Stimulated activated naive CD4-positive, alpha-beta T cell (primary cell): ENCODE measurements at places on chromosomes 3 and 15.
A peak's percentile ranks its signal among the peaks of the same experiment; 100 is the strongest.

DNA sequence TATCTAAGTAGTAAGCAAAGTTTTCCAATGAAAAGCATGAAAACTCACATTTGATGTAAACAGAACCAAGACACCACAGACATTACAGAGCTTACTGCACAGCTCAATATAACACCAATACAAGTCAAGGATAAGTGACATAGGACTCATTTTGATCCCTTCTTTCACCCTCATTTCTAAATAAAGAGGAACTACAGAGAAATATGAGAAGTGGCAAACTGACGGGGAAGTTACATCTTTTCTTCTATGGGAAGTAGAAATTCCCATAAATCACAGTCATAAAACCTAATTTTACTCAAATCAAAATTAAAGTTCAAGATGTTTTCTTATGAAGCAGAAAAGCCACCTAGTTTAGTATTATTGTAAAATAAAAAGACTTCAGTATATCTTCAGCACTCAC is 3.8 kb downstream of the ATG3 start:
- DNase-seq: no peak

- DNase-seq: no peak
These were observed 71.8 kb upstream of the GATM start for GRCh38 chr15:45449916-45450867.

- no peak for DNase-seq
These were observed 86.0 kb downstream of the ECT2 start for GRCh38 chr3:172836390-172836997.

DNA sequence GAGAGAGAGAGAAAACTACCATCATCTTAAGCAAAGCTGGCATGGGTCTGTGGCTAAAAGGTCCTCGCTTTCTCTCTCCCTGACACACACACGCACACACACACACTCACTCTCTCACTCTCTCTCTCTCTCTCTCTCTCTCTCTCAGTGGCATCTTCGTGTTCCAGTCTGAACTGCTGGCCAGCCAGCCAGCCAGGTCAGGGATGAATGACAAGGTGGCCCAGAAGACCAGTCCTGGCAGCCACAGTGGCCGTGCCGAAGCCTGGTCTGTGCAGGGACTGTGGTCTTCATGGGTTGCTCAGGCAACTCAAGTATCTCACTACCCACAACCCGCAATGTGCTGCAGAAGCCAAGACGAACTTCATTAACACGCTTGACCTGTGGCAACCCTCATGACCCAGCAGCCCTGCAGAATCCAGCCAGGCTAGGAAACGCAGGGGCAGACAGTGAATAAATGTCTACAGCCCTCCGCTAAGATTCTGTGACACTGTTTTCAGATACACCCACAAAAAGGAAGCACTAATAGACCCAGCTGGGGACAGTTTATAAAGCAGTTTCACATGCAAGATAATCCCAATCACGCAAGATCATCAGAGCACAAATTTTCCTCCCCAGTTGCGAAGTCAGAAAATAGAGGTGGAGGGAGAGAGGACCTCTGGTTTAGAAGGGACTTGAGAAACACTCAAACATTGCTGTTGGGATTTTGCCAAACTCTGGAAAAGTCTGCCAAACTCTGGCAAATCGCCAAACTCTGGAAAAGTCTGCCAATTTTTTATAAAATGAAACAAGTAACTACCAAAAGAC is 66.4 kb downstream of the XXYLT1 start:
- DNase-seq: no peak

DNA sequence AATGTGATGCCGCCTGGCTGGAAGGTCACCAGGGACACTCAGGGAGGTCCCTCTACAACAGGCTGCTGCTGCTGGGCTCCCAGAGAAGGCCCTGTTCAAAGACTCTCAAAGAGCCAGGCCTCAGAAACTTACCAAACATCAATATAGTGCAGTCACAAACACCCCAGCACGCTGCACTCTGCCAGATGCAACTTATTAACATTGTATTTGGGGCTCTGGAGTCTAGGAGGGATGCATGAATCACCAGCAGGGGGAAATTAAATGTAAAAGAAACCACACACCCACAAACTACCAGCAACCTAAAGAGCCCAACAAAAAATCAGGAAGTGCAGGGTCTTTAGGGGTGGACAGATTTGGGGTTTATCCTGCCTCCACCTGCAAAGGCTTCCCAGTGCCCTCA is 74.6 kb upstream of the SPATA12 start:
- no peak for DNase-seq

DNA sequence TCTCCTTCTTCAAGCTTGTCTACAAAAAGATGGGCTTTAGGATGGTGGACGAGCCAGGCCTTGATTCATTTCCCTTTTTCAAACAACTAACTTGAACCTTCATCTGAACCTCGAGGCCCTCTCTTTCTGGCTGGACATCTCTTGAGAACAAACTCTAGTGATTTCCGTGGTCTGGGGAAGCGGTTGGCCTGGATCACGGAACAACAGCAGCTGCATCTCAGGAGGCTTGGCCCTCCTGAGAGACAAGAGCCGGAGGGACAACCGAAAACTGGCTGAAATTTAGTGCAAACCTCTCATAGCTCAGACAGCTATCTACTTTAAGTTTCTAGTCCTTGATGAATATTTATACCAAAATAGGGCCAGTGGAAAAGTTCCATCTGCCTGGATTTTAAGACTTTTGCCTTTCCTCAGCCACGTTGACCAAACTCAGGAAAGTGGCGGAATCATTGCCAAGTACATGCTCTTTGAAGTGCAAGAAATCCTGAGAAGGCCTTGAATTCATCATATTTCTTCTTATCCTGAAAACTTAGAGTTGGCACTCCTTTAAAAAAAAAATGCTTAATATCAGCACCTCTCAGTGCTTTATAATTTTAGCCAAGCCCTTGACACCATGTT is 14.5 kb downstream of the LMCD1 start:
- DNase-seq: no peak

- no peak for DNase-seq
These were observed 835.6 kb downstream of the IGSF11 start for GRCh38 chr3:118199044-118199443.

DNA sequence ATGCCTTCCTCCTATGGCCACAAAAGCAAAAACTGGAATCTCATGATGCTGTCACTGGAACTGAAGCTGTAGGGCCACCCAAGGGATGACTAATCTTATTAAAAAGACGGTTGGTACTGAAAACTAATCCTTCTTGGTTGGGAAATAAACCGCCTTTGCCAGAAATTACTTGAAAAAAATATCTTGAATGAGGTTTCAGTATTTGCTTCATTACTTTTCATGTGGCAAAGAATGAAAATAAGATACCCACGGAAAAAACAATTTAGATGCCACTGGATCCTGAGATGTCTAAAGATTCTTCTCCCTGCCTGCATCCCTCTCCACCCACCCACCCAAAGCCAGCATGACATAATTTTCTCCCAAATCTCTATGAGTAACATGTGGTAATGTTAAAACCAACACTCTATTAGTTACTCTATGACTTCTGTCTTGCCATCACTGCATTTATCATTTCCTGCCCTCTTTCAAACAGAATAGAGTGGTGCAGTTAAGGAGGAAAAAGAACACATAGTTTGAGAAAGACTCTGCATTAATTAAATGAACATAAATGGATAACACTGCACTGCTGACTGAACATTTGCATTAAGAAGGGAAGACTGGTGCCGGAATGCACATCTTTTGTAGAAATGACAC is 111.8 kb upstream of the DPH6 start:
- no peak for DNase-seq

- DNase-seq: no peak
These were observed 110.9 kb downstream of the ASB7 start for GRCh38 chr15:100713163-100713867.

- no peak for DNase-seq
These were observed 111.7 kb downstream of the LMLN start for GRCh38 chr3:198071602-198072287.

DNA sequence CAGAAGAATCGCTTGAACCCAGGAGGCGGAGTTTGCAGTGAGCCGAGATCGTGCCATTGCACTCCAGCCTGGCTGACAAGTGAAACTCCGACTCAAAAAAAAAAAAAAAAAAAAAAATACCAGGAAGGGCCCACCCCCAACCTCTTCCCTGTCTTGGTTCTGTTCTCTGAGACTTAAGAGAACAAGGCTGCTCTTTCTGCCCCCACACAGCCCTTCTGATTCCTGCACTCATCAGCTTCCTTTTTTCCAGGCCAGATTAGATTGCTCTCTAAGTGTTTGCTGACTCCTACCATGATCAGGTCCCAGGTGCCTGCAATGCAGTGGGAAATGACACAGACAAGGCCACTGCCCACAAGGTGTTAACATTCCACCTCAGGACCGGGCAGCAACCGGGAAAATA is 13.0 kb downstream of the TMEM44 start:
- DNase-seq: no peak

GRCh38 chr3:18481946-18482548 is 56.9 kb upstream of the SATB1 start:
- no peak for DNase-seq

GRCh38 chr3:182135056-182135455 is 423.3 kb downstream of the SOX2 start:
- DNase-seq: no peak

GRCh38 chr15:69074001-69074842 is 59.7 kb downstream of the NOX5 start:
- DNase-seq: no peak

DNA sequence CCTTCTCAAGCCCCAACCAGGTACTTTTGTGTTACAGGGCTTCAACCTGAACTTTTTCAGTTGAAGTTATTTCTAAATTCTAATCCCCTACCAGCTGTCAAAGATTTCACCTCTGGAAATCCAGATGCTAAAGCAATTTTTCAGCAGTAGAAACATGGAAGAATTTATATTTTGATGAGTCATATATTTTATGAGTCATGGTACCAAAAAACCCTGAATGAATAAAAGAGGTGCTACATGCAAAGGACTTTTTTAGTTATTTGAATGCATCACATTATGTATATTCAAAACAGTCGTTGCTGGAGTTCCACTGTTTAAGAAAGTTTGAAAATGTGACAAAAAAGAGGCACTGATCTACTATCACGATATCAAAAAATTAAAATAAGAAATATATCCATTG is 96.0 kb upstream of the ZNF385D start:
- no peak for DNase-seq

- no peak for DNase-seq
These were observed 51.2 kb upstream of the PHLDB2 start for GRCh38 chr3:111807826-111808225.

DNA sequence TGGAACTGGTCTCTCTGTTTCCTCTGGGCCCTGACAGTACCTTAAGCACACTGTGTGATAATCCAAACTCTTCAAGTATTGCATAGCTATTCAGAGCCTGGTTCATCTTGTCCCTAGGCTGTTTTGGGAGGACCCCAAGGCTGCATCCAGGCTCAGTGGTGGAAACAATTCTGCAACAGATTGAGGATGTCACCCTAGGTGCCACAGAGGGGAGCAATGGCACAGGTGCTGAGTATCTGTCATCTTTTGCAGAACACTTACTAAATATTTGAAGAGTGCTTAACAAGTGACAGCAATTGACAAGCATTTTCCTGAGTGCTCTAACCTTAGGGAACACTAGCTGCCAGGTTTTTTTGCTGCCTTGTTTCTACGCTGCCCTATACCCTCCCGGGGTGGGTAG is 27.8 kb downstream of the STARD5 start:
- no peak for DNase-seq

GRCh38 chr15:98164571-98164970 is 204.1 kb downstream of the ARRDC4 start:
- no peak for DNase-seq

DNA sequence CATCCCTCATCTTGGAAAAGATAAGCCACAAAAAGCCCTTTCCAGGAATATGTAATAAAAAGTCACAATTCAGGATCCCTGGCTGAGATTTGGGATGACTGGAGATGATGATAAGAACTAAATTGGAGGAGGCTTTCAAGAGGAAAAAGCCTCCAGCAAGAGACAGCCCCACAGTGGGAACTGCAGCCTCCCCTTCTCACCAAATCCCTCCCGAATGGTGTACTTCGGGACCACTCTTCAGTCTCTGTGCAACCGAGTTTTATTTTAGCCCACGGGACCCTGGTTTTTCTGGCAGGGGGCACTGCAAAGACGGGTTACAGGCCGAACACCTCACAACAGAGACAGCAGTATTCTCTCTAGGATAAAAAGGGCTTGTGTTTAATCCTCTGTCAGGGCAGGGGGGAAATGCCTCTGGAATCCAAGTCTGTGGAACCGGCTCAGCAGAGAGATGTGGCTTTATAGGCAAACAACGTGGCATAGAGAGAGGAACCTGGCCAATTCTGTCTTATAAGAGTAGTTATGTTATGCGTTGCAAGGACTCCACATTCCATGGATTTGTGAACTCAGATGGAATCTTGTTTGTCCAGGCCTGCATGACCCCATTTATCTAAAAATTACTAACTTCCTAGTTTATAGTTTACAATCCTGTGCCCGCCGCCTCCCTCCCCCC is 1.2 kb upstream of the LMCD1 start:
- no peak for DNase-seq

GRCh38 chr3:120170223-120170622 is 76.0 kb upstream of the GSK3B start:
- no peak for DNase-seq

DNA sequence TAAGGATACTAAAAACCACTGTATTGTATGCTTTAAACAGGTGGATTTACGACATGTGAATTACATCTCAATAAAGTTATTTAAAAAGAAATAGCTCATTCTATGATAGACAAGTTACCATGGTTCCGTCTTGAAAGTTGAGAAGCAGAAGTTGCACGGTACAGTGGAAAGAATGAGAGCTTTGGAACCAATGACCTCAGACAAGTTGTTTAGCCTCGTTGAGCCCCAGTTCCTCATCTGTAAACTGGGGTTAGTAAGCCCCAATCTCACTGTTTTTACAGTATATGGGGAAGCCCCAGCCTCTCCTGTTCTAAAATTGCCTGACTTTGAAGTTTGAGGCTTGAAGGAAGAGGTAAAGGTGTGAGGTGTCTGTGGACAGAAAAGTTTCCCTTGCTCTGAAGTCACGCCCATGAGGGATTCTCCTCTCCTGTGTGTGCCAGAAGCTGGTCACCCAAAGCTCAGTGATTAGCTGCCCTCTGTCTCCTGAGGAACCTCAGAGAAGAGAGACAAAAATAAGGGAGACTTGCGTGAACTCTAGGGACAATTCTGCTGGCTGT is 10.0 kb downstream of the CRYGS start:
- DNase-seq: peak; percentile 2

DNA sequence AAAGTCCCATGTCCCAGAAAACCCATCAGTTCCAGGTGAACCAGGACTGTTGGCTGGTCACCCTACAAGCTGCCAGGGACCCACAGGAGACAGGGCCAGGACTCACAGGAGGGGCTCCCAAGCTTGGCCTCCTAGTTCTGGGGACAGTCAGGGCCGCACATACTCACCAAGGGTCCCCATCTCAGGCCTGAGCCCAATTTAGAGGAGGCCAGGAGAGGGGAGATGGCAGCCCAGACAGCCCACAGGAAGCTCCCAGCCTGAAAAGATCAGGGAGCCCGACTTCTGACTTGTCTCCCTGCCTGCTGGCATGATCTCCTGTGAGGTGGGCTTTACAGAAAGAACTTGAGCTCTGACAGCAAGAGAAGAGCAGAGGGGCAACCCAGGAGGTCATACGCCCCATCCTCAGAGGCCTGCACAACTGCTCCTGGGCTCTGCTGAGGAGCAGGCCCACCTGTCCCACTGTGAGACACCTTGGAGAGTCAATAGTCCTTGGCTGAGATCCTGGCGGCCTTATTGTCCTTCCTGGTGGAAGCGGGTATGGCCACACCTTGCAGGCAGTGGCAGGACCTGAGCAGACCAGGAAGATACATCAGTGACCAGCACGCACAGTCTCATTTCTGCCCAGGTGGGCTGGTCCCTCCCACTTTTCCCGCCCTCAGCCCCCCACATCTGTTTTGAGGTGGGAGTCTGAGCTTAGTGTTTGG is 2.5 kb upstream of the ISLR start:
- no peak for DNase-seq

GRCh38 chr3:123371859-123372685 is 76.8 kb downstream of the ADCY5 start:
- DNase-seq: no peak
